ENCODE measurements at places on chromosomes 7 and 10.

DNA sequence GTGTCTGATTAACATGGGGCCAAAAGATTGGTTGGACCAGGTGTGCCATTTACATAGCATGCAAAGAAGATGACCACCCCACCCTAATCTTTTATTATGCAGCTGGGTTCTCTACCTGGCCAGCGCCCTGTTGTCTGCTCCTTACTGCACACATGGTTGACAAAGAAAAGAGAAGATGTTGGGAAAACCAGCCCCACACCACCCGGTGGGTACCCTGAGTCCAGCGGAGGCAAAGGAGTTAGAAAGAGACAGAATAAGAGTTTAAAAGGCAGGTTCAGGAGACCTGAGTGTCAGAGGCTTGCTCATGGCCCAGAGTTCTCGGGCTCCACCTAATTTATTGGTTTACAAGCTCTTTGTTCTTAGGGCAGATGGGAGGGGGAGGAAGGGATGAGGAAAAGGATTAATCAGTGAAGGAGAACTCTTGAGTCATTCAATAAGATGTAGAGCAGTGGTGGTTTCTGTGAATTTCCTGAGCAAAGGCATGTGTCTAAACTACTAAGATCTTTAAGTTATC lies 24.1 kb upstream of the ABCA13 start:
- DNase-seq = no peak

GRCh38 chr10:27889518-27889917 lies 109.4 kb downstream of the ODAD2 start:
- no peak for DNase-seq

DNA sequence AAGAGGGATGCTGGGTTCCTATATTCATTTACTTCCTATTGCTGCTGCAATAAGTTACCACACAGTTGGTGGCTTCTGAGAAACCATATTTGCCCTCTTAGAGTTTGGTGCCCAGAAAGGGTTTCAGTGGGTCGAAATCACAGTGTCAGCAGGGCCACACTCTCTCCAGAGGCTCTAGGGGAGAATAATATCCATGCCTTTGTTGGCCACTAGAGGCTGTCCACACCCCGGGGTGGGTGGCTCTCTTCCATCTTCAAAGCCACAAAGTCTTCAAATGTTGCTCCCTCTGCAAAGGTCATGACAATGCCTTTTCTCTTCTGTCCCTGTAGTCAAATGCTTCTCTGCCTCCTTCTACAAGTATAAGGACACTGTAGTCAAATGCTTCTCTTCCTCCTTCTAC lies 989.4 kb downstream of the CCSER2 start:
- no peak for DNase-seq

DNA sequence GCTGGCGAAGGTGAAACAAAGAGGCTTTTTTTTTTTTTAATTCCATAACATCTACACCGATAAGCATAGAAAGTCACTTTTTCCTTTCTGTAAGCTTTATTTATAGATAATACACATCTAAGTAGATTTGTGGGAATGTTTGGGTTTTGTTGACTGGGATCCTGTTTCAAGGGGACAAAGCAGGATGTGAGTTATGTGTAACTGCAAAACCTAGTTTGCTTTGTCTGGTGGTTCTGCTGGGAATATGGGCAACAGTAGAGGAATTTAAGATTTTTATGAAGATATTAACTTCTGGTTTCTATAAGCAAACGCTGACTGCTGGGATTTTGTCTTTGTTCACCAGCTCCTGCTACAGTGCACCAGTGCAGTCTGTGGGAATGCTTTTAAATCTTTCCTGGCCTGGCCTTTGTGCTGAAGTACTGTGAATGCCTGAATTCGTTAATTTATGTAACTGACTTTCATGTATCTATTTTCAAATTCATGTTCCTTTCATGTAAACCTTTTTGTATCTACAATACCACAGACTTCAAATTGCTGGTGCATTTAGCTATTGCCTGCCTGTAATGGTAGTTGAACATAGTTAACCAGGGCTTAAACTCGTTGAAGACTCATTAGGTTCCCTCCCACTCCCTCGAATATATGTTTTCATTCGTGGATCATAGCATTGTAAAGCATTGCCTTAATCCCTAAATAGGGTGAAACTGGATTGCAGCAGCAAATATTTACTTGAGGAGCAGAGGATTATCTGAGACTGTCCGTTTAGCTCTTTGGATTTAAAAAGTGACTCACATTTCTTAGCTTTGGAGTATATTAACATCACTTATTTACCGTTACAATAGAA lies 1.5 kb downstream of the KLHL7 start:
- DNase-seq = no peak

DNA sequence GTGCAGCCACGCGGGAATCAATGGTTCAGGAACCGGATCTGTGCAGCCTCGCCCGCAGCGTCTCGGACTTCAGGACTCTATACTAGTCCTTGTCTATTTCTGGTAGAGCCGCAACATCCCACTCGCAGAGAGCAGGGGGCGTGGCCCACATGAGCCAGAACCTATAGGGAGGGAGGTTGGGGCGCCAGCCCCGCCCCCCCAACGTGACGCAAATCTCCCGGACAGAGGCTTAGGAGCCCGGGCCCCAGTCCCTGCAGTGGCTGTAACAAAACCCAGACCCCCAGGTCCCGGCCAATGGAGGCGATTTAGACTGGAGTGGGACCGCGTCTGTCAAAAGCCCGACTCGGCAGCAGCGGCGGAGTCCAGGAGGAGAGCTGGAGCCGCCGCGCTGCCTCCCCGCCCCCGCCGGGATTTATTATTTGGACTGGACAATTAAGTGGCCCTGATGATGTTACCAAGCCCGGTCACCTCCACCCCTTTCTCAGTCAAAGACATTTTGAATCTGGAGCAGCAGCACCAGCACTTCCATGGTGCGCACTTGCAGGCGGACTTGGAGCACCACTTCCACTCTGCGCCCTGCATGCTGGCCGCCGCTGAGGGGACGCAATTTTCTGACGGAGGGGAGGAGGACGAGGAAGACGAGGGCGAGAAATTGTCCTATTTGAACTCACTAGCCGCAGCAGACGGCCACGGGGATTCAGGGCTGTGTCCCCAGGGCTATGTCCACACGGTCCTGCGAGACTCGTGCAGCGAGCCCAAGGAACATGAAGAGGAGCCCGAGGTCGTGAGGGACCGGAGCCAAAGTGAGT lies at the start of gene NKX2-3:
Gene NKX2-3, plus strand, starts transcription at position 256 of the 809 bp plus-strand sequence. Its CDS starts 190 bp downstream, at position 446.
- DNase-seq = no peak

- no peak for DNase-seq
Observed at GRCh38 chr10:78042752-78043104, 9.1 kb downstream of the RPS24 start.

GRCh38 chr7:26664735-26665416 lies 199.5 kb downstream of the SKAP2 start:
- no peak for DNase-seq

DNA sequence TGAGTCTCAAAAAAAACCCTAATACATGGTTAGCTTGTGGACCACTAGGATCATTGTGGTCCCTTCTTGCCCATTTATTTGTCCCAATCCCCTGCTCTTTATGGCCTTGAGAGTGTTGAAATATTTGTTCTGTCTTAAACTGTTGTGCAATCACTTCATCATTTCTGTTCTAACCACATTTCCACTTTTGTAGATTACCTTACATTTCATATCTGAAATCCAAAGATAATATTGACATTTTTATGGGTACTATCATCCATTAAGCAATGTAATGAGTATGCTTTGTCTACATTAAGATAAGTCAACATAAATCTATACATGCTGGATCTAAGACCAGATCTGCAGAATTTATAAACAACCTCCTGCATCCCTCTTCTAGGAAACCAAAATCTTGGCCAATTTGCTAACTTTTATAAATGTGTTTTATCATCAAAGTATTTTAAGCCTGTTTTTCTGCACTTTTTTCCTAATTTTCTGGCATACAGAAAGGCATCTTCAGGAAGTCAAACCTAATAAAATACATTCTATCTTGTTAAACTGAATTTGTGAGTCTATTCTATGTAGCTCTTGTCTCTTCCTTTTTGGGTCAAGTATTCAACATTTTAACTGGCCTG lies 359.4 kb upstream of the CELF2 start:
- no peak for DNase-seq

- DNase-seq = no peak
Observed at GRCh38 chr7:90710466-90710850, 114.3 kb downstream of the CDK14 start.

DNA sequence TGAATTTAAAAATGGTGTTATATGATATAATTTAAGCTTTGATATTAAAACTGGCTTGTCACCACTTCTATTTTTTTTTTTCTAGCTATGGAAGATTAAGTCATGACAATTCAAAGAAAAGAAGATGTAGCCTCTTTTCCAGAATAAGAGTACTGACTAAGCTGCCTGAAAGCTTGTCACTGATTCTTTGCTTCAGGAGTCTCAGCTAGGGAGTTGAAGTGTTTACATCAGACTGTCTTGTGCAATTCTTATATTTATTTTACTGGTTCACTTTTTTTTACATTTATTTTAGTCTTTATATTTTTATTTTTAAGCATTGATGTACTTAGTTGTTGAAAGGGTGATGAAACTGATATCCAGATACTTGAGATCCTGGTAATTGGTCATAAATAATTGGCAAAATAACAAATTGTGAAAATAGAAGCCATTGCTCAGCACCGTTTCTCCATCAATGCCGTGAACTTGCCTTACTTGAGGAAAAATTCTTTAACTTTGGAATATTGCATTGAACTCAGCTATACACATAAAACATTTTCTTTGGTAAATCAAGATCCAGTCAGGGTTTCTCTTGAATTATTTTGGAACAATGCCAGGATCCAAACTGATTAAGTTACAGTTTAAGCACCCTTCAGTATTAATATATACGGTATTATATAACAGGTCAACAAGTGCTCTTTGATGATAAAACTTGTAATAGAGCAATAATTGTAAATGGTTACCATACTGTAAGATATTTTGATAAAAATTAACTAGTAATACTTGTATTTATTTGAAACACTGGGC lies 156.4 kb downstream of the PHTF2 start:
- no peak for DNase-seq

- DNase-seq = no peak
Observed at GRCh38 chr7:21550076-21550475, 7.2 kb downstream of the DNAH11 start.

- no peak for DNase-seq
Observed at GRCh38 chr10:13830385-13830784, 243.6 kb downstream of the PRPF18 start.

GRCh38 chr7:6730343-6730633 lies 23.5 kb upstream of the ZNF12 start:
- peak; percentile 1 for DNase-seq

GRCh38 chr10:90993340-90993739 lies 72.5 kb upstream of the ANKRD1 start:
- no peak for DNase-seq

DNA sequence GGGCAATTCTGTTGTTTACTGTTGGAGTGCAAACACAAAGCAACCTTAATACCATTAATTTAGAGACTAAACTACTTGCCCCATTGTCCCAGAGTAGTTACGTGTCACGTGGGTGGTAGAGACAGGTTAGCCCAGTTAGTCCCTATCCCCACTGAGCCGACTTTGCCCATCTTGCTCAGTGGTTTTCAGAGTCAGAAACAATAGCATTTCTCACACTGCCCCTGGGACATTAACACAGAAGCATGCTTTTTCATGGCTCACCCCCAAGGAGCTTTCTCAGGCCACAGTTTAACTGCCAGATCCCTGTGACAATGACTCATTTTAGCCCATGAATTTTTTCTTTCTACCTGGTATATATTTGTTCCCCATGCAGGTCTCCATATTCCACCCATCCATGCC lies 271.0 kb downstream of the POU6F2 start:
- DNase-seq = no peak

DNA sequence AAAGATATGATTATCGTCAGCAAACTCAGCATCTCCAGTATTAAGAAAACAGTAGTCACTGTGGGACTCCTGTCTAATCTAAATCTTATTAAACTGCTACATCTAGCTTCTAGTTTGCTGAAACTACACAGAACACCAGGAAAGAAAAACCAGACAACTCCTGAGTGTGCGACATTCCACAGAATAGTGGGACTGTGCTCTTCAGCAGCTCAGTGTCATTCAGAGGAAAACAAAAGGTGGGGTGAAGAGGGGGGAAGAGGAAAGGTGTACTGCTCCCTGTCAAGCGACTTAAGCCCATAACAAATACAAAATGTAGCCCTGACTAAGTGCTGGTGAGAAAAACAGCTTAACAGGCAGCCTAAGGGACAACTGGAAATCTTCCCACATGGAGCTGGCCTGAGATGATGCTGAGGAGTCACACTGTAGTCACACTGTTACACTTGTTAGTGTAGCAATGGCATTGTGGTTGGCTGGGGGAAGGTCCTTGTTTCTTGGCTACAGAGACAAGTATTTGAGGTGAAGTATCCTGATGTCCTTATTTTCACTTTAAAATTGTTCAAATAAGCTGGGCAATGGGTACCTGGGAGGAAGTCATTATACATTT lies 135.5 kb downstream of the USP6NL start:
- no peak for DNase-seq

DNA sequence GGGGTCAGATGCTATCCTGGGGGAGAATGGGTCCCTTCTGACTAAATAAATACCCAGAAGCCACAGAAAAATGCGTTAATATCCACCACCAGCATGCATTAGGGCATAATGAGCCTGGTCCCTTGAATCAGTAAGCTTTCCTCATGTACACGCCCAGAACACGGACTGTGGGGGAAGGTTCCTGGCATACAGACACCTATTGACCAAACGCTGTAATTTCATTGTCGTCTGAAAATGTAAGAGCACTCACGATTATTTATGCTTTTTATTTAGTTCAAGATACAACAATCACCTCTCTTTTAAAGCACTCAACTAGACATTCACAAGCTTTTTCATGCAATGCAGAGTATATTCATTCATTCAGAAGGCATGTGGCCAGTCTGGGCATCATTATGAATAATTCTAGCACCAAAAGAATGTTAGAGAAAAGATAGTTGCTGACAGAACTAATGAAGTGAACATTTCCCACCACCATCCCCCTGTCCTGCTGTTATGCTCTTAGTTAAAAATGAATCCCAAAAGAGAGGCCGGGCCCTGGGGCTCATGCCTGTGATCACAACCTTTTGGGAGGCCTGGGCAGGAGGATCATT lies 101.0 kb downstream of the SVIL start:
- DNase-seq = no peak

DNA sequence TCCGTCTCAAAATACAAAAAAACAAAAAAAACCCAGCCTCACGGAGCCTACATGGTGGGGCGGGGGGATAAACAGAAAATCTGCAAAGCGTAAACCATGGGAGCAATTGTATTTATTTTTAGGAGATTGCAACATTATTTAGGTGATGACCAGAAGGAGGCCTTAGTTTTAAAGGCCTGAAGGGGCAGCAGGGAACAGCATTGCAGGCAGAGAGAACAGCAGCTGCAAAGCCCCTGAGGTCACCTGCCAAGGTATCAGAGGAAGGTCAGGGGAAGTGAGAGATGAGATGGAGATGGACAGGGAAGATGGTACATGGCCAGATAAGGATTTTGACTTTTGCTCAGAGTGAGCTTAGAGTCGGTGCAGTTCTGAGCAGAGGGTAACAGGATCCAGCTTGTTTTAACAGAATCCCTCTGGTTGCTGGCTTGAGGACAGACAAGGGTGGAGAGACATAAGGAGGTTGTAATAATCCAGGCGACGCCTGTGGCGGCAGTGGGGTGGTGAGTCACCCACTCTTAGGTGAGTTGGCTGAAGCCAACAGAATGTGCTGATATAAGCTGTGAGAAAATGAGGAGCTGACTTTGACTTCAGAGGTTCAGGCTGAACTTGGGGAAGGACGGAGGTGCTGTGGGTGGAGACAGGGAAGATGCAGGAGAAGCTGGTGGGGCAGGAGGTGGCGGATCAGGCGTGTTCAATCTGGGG lies 82.3 kb upstream of the GTF2I start:
- no peak for DNase-seq
